ENCODE measurements at places on chromosomes 3 and 15. TPM values are rescaled to one million over a fixed set of nuclear protein-coding genes. Genes with fewer than 3 reads are reported as not detected.

GRCh38 chr3:12436514-12437220 lies 47.6 kb upstream of the TSEN2 start:
- peak; percentile 71 for DNase-seq

The TAMM41 gene
- 12.6 TPM for total RNA-seq

DNA sequence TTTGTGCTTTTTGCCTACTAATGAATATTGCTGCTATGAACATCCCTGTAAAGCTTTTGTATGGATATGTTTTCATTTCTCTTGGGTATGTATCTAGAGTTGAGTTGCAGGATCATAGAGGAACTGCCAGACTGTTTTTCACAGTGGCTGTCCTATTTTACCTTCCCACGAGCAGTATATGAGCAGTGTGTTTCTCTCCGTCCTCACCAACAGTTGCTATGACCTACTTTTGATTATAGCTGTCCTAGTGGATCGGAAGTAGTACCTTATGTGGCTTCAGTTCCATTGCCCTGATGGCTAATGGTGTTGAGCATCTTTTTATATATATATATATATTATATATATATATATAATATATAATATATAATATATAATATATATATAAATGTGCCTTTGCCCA lies 25.2 kb downstream of the CDAN1 start:
- DNase-seq = no peak

DNA sequence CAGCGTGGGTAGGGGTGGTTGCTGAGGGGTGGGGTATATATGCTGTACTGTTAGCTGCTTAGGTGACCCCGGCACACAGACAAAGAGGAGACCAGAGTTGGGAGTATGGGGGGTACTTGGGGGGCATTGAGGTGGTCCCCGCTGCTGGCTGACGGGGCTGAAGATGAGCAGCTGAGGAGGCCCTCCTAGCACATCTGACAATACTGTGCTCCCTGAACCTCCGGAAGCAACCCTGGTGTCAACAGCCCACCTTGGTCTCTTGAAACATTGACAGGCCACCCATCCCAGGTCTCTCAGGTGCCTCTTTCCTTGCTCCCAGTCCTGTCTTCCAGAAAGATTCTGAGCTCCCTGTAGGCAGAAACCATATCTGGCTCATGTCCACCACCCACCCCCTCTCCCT lies 19.2 kb upstream of the SEMA3F start:
- DNase-seq = no peak

The MYEF2 gene
- total RNA-seq = 10.6 TPM

GRCh38 chr3:57796261-57796660 lies 40.2 kb downstream of the SLMAP start:
- DNase-seq = no peak

GRCh38 chr3:71369701-71370391 lies 213.7 kb downstream of the FOXP1 start:
- DNase-seq = no peak

DNA sequence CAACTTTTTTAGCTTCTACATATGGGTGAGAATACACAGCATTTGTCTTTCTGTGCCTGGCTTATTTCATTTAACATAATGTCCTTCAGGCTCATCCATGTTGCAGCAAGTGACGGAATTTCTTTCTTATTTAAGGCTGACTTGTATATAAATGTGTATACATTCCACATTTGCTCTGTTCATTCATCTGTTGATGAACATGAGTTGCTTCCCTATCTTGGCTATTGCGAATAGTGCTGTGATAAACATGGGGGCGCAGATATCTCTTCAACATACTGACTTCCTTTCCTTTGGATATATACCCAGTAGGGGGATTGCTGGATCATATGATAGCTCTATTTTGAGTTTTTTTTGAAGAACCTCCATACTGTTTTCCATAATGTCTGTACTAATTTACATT lies 332.5 kb downstream of the CACNA2D3 start:
- DNase-seq = no peak

- no peak for DNase-seq
These were observed 50.2 kb upstream of the C15orf39 start for GRCh38 chr15:75151214-75152128.

DNA sequence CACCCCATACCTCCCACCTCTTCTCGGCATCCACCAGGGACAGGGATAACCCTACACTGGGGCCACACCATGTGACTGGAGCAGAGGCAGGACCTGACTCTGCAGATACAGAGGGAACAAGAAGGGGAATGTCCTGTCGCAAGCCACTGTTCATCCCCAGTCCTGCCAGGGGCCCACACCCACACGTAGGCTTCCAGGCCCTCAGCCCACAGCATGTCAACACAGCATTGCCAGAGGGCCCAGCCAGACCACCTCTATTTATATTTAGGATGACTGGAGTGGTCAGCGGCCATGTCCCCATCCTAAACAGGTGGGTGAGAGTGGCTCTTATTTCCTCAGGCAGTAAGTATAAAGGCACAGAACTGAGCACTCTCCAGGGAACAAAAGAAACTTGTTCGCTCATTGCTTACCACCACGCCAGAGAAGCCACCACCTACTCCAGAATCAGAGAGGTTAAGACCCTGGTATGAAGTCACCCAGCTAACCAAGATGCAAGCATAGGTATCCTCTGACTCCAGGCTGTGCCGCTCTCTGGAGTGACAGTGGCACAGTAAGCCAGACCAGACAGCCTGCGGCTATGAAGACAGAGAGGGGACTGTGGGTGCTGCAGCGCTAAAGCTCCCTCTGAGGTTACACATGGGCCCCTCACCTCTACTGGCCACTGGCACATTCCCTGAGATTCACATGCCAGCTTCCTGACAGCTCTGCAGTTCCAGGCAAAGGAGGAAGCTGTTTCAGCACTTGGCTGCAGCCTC lies 67.9 kb downstream of the LRIG1 start:
- DNase-seq = peak; percentile 39

GRCh38 chr3:195692354-195692685 lies 28.5 kb upstream of the MUC20 start:
- DNase-seq = no peak

DNA sequence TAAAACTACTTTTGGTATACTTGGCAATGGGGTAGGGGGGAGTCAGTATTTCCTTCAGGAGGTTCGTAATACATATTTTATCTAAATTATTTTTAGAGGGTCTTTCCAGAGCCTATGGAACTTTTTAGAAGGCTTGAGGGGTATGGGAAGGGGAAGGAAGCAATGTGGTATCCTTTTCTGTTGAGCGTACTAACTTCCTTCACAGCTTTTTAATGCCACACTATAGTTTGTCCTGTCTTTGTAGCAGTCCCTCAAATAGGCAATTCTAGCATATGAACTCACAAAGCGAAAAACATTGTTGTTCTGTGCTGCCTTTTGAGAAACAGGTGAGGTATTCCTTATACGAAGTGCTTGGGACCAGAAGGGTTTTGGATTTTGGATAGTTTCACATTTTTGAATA lies 22.3 kb upstream of the P2RY13 start:
- no peak for DNase-seq

- no peak for DNase-seq
These were observed 516.4 kb downstream of the GBE1 start for GRCh38 chr3:81245043-81245442.

Data from tongue (tissue), 3 donors.